Endodermal cell (in vitro differentiated cells): ENCODE measurements at places on chromosomes 2 and 18.
A peak's percentile ranks its signal among the peaks of the same experiment; 100 is the strongest.

DNA sequence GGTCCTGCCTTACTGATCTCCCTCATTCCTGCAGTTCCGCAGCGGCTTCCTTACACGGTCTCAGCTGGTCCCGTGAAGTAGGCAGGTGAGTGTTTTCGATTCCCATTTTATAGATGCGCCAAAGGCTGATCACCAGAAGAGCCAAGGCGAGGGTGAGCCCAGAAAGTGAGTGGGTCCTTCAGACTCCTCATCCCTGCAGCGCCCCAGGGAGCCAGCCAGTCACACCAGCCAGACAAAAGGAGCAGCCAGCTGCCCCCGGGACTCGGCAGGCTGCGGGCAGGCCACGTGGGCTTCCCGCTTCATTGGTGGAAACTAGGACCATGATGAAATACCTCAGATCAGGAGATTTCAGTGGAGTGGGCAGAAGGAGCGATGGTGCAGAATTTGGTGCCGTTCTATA lies 85.9 kb downstream of the SMAD7 start:
- DNase-seq: no peak

GRCh38 chr2:190847504-190848081 lies 33.0 kb upstream of the GLS start:
- DNase-seq: no peak

- DNase-seq: no peak
Measured at GRCh38 chr2:22991844-22992243, 393.1 kb upstream of the KLHL29 start.

- DNase-seq: no peak
Measured at GRCh38 chr18:71008257-71008656, 719.4 kb downstream of the SOCS6 start.

DNA sequence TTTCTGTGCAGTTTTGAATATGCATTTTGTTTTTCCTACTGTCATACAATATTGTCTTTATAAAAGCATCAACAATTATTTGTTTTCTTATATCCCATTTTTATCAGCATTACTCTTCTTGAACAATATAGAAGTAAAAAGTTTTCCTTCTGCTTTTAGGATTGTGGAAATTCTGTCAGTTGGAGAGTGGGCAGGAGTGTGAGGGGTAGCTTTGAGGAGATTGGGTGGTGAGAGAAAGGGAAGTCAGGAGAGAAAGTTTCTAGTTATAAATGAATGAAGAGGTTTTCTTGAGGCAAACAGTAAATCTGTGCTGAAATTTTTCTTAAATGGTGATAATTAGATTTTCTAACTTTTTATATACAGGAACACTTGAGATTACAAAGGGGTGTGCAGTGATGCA lies 151.7 kb upstream of the NOSTRIN start:
- DNase-seq: no peak

- peak; percentile 48 for DNase-seq
Measured at GRCh38 chr2:240326246-240326645, 109.2 kb upstream of the GPC1 start.

- DNase-seq: no peak
Measured at GRCh38 chr2:66560683-66561082, 125.8 kb downstream of the MEIS1 start.

DNA sequence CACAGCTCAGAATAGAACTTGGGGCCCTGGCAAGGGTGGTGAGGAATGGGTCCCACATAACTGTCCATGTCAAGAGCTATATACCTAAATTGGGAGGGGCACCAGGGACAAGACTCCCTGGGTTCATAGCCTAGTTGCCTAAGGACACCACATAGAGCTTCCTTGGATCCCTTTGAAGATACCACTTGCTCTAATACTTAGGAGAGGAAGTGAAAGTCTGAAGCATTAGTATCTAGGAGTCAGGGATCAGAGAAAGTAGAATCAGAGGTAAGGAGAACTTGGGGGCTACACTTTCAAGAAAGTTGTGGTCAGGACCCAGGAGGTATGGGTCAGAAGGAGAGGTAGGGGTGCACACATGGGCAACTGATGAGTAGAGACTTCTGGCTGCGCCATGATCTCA lies 318.2 kb upstream of the SLC39A10 start:
- no peak for DNase-seq
